Anterior cingulate cortex (tissue), 58 donors: ENCODE measurements at places on chromosomes 12 and 14.

GRCh38 chr14:85482552-85482951 lies 47.4 kb upstream of the FLRT2 start:
- no peak for DNase-seq

GRCh38 chr14:90999299-90999698 lies 61.1 kb downstream of the RPS6KA5 start:
- DNase-seq = peak; percentile 36

DNA sequence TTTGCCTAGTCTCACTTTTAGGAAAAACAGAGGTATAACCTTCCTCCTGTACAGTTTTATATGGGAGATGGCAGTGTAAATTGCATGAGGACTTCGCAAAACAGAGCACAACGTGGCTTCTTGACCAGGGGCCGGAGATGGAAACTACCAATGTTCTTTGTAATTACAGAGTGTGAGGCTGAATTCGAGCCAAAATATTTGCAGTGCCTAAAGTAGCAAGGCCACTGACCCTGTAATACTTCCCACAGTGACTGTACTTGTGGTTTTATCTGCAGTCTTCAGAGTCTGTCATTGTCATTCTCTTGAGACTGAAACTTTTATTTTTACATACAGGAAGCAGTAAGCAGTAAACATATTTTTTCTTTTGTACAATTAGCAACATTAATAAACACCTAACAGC lies 98.9 kb downstream of the RERG start:
- DNase-seq = no peak

GRCh38 chr14:29242755-29243754 lies 476.5 kb downstream of the FOXG1 start:
- no peak for DNase-seq

DNA sequence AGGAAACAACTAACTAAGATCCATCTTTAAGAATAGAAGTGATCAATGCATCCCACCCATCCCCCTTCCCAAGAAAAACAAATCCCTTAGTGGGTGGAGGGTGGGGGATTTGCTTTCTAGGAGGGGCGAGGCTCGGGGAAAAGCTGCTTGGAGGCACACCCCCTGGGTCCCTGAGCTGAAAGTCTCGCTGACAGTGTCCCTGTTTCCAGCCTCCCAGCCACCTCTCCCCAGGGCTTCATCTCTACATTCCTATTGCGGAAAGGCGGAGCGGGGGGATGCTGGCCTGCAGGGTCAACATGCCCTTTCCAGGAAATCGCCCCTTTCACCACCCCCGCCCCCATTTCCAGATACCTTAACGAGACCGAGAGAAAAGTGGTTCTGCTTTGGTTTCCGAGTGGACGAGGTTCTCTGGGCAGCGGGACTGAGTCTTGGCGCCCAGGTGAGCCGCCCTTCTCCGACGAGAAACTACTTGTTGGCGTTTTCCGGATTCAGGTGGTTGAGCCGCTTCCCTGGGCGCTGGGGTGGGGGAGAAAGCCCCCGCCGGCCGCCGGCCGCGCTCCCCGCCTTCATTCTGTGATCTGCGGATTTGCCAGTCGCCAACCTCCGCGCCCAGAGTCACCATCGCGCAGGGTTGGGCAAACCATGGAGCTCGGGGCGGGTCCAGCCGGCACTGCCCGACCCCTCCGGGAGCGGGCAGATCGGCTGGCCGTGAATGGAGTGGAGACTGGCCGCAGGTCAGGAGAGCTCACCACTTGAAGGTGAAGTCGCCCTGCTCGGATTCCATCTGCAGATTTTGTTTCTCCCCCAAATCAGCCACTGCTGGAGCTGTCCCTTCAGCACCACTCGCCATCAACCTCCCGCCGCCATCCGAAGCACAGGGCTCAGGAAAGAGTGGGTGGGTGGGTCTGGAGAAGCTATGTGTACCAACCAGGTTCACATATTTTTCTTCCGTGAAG lies 505 bp downstream of the KCNC2 start:
- no peak for DNase-seq

- DNase-seq = peak; percentile 13
These were observed 101.9 kb upstream of the RTL1 start for GRCh38 chr14:101005447-101005846.

DNA sequence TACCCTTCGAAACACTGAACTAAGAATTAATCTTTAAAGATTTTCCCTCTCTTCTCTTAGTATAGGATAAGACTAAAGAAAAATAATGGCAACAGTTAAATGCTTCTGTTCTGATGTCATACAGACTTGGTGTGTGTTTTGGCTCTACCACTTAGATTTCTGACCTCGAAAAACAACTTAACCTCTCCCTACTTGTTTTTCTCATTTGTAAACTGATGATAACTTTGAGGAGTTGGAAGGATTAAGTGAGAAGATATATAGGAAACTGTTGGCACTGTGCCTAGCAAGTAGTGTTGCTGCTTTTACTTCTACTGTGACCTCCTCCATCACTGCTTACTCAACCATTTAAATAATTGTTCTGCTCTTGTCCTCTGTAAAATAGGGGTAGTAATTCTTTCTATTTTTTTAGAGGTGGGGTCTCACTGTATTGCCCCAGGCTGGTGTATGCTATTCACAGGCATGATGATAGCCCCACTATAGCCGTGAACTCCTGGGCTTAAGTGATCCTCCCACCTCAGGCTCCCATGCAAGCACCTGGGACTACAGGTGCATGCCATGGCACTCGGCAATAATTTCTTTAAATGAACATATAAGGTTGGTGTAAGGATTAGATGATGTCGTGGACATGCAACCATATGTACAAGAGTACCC lies 22.4 kb downstream of the PALS1 start:
- DNase-seq = no peak
